Bronchial epithelial cell (primary cell): ENCODE measurements at places on chromosomes 13 and 19.

- no peak for DNase-seq
Measured at GRCh38 chr13:29587645-29588044, 7.8 kb downstream of the SLC7A1 start.

DNA sequence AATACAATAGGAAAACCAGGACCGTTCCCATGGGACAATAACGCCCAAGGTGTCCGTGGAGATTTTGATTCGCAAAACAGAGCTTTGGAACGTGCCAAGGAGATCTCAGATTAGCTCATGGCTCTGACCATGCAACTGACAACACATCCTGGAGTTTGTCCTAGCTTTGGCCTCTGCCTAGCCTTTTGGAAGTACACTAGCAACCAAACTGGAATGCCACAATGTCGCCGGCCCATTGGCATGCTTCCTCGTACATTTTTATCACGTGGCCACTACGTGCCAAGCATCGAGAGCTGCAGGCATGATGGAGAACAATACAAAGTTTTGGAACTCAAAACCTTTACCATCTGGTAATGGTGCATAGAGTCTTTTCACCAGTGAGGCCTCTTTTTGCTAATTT lies 256.5 kb downstream of the DCLK1 start:
- no peak for DNase-seq

- no peak for DNase-seq
Measured at GRCh38 chr13:97914540-97914939, 38.9 kb upstream of the IPO5 start.

DNA sequence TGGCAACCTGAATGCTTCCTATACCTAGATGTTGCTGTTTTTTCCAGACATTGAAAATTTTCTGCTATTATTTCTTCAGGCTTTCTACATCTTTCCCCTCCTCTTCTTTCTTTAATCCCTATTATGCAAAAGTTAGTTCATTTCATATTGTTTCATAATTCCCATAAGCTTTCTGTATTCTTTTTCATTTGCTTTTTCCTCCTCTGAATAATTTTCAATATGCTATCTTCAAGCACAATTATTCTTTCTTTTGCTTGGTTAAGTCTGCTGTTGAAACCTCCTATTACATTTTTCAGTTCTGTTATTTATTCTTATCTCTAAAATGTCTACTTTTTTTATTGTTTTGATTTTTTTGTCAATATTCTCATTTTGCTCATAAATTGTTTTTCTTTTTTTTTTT lies 947.1 kb upstream of the MIR17HG start:
- DNase-seq, result no peak

DNA sequence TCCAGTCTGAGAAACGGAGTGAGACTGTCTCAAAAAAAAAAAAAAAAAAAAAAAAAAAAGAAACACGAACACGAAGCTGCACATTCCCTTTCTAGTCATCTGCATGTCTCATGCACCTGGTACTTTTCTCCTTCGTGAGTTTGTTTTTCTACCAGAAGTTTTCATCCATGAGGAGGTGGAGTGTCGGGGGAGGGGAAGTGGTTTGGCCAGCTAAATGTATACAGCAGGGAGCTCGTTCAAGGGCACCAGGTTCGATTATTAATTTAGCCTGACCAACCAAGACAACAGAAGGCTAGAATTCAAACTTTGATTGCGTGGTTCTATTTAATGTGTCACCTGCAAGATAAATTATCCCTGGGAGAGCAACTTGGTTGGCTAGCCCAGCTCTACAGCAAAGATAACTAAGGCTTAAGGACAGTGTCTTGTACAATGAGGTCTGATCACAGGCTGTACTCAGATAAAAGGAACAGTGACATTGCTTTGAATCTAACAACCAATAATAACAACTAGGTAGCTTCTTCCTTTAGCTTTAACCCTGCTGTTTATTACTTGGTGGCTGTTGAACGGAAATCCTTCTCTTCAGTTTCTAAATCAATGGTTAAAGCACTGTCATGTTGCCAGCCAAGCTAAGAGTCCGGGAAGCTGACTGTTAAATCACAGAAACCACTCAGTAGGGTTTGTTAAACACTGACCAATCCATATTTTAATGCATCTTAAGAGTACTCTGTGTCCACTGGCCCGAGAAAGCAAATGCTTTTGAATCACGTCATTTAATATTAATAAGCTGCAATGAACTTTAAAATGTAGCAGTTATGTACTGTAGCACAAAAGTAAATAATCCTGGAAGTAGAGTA lies 98.4 kb upstream of the STARD13 start:
- DNase-seq, result no peak

GRCh38 chr13:79740991-79741390 lies 260.0 kb downstream of the NDFIP2 start:
- peak; percentile 8 for DNase-seq

DNA sequence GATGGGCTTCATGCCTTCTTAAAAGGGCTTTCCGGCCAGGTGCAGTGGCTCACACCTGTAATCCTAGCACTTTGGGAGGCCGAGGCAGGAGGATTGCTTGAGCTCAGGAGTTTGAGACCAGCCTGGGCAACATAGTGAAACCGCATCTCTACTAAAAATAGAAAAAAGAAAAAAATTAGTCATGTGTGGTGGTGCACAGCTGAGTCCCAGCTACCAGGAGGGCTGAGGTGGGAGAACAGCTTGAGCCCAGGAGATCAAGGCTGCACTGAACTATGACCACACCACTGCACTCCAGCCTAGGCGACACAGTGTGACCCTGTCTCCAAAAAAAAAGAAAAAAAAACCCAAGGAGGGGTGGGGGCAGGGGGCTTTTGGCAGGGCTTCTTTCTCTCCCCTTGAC lies 7.2 kb downstream of the CARS2 start:
- DNase-seq, result no peak

GRCh38 chr13:27401210-27401609 lies 23.2 kb upstream of the GTF3A start:
- DNase-seq, result no peak

- no peak for DNase-seq
Measured at GRCh38 chr13:74975111-74975510, 506.9 kb downstream of the TBC1D4 start.

GRCh38 chr13:73608157-73608516 lies 526.1 kb downstream of the KLF12 start:
- DNase-seq, result no peak

GRCh38 chr19:51531349-51532315 lies at the start of gene SIGLEC6:
Gene SIGLEC6 (minus strand): TSS chr19:51531670. CDS start chr19:51531648, 22 bp downstream.
- no peak for DNase-seq

- no peak for DNase-seq
Measured at GRCh38 chr19:47093841-47094240, 19.7 kb downstream of the ZC3H4 start.

DNA sequence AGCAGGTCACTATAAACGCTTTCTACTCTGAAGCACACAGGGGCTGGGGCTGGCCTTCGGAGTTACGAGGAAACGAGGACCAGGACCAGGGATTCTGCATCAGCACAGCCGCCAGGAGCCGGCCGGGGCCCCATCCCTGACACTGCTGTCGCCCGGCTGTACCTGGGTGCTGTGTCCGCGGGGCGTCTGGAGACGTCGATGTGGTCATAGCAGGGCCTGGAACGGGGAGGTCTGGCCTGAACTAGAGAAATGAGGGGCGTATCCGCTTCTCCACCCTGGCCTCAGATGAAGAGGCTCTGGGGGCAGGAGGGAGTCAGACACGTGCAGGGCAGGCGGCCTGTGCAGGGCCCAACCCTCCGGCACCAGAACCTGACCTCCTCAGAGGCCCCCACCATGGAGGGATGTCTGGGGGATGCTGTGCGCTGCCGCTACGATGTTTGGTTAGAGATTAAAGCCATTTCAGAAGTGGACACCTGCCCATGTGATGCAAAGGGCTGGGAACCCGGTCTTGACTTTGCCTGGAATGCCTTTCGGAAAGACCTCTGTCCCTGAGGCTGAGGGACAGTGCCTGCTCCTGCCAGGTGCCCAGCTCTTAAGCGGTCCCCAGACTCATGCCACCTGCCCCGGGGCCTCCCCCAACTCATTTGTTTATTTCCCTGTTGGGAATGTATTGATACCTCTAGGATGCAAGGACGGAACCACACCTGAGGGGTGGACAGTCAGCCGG lies 21.4 kb downstream of the GAS6 start:
- no peak for DNase-seq

- DNase-seq, result no peak
Measured at GRCh38 chr13:29589967-29590366, 5.5 kb downstream of the SLC7A1 start.

- DNase-seq, result no peak
Measured at GRCh38 chr19:18415178-18415867, 3.9 kb upstream of the SSBP4 start.

DNA sequence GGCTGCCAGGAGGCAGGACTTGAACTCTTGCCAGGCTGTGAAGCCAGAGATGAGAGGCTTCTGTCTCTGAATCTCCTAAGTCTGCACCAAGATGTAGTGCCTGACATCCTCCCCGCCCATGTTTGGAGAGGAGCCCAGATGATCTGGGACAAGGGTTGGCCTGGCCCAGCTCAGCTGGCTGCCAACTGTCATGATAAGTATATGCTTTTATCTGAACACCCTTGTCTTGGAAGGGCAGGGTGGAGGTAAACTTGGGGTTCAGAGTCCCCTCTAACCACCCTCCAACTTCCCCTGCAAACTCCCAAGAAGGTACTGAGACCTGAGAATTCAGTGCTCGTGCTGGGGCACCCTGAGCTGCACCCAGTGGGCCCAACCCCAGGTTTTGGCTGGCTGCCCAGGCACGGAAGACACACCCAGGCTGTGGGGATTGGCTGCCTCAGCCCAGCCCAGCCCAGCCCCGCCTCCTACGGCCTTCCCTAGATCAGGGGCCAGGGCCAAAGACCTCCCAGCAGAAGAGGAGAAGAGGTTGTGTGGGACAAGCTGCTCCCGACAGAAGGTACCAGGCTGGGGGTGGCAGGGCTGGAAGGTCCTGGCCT lies at the start of gene CYP4F12:
Gene CYP4F12, plus strand, starts transcription at position 508 of the 596 bp plus-strand sequence. CDS start 443 bp downstream, outside the sequence.
- peak; percentile 17 for DNase-seq

- DNase-seq, result peak; percentile 23
Measured at GRCh38 chr13:69565334-69565733, 542.3 kb upstream of the ATXN8OS start.

DNA sequence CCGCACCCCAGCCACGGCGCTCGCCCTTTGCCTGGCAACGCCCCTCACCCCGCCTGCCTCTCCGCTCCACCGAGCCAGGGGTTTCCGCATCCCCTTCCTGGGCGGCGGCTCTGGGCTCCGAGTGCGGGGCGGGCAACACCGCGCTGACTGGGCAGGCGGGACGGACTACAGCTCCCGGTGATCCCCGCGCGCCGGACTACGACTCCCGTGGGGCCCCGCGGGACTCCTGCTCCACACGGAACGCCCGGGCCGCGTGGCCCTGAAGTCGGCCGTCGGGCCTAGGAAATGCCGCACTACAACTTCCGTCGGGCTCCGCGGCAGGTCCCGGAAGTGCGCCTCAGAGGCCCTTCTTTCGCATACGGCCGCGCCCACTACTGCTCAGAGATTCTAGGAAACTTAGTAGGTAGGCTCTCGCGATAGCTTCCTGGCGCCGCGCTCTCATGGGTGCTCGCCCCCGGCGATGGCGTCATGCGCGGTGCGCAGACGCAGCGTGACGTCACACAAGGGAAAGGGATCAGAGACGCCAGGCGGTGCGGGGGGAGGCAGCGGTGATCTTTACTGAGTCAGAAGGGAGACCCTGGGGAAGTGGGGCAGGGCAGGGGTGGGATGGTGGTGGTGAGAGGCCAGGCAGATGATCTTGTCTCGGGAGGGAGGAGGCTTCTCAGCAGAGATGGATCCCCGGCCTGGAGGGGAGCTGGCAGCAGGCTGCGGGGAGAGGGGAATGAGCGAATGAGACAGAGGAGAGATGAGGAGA lies at the start of gene JOSD2:
Gene JOSD2, minus strand, starts transcription at position 123 of the 754 bp plus-strand sequence. CDS start 760 bp downstream, outside the sequence.
- peak; percentile 96 for DNase-seq

DNA sequence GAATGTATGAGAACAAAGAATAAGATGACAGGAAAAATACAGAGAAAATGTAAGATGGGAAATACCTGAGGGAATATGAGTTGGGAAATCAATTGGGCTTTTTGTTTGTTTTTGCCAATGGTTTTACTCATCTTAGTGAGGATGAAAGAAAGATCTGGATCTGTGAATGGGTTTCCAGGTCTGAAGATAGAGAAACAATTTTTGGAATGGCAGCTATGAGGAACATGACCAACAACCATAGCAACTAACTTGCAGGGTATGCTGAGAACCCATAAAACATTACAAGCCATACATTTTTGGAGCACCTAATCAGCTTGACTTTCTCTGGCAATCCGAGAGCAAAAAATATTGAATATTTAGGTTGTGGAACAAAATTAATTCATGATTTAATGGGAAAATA lies 290.0 kb downstream of the KCTD12 start:
- DNase-seq, result no peak

GRCh38 chr19:52527956-52528351 lies 486 bp downstream of the ZNF808 start:
- no peak for DNase-seq

DNA sequence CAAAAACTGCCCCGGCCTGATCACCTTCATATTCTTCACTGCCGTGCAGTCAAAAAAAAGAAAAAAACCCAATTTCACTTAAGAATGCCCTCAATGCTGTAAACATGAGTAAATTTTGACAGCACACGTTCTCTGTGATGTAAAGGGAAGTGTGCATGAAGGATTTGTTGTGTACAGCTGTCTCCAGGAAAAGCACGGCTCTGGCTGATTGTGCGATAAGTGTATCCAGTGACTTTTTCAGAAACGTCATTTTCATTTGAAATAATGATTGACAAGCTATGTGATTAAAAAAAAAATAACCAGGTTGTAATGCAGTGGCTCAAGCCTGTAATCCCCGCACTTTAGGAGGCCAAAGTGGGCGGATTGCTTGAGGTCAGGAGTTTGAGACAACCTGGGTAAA lies 39.6 kb downstream of the ANKRD10 start:
- no peak for DNase-seq

DNA sequence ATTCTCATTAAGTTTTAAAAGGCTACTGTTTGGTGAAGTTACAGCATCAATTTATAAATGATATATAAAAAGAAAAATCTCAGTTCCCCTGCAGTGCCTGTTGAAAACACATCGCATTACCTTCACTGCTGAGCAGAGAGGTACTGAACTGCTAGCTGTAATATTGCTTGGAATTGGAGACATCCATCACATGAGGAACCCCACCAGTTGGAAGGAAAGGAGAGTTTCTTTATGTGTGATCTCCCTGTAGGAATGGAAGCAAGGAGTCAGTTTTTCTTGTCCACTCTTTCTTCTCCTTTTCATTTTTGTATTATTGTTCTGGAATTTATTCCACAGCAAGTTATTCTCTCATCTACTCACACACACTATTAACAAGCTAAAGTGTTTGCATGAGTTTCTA lies 1586.0 kb upstream of the PRR20A start:
- no peak for DNase-seq

- DNase-seq, result no peak
Measured at GRCh38 chr19:18761531-18762110, 29.5 kb downstream of the COMP start.

- no peak for DNase-seq
Measured at GRCh38 chr19:48826606-48827020, 9.7 kb downstream of the HSD17B14 start.

GRCh38 chr13:59542303-59542702 lies 621.4 kb downstream of the DIAPH3 start:
- no peak for DNase-seq
